ENCODE measurements at places on chromosomes 1 and 21.

DNA sequence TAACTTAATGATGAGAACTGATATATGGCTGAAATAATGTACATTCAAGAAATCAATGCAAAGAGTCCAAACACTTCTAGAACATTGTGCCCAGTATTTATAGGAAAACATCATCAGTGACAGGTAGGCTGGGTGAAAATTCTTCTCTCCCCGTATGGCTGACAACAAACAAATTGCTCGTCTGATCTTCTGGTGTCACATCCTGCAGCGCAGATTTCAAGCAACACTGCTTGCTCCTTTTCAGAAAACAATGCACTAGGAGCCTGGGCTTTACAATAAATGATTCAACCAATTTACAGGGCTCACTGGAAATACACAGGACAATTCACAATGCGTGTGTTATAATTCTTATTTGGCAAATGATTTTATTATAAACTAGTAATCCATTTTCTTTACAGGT, 185.3 kb downstream of the RERE start:
- DNase-seq, result no peak

DNA sequence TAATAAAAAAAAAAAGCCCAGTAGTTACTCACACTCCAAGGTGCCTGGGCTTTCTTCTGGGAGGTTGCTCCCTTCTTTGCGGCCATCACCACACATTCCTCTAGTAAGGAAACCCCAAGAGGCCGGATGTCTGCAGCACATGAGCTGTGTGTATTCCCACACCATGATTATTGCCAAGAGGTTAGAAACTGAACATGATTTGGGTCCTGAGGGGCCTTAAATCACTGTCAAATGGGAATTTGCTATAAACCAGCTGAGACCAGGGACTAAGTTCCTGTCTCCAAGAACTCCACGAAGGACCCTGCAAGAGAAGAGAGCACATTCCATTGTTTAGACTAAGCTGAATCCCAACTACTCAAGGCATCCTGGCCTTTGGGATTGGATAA, 85.3 kb upstream of the SSX2IP start:
- DNase-seq, result no peak

GRCh38 chr1:243409284-243409683, 153.4 kb downstream of the SDCCAG8 start:
- no peak for DNase-seq

- DNase-seq, result no peak
Measured at GRCh38 chr1:205259324-205259832, 31.6 kb downstream of the TMCC2 start.
